ENCODE measurements at places on chromosomes 3 and 15.

DNA sequence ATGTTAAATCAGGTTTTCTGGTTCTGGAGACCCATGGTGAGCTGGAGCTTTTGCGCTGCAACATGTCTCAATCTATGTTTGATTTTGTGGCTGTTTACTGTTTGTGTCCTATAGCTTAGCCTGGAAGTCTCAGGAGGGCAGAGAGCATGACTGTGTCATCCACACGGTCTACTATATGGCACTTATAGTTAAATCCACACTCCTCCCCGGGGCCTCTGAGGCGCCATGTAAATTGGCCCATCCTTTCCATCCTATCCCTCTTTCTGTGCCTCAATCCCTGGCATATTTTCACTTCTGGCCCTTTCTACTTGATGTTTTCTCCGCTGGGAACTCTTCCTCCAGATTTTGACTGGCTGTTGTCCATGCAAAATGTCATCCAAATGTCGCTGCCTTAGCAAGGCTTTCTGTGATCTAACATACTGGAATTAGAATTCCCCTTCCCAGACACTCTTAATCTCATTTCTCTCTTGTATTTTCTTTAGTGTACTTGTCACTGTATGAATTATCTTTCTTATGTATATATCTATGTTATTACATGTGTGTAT, 560.8 kb upstream of the RGMA start:
- DNase-seq: no peak

- DNase-seq: no peak
Observed at GRCh38 chr15:79403501-79403900, 28.6 kb upstream of the MINAR1 start.

DNA sequence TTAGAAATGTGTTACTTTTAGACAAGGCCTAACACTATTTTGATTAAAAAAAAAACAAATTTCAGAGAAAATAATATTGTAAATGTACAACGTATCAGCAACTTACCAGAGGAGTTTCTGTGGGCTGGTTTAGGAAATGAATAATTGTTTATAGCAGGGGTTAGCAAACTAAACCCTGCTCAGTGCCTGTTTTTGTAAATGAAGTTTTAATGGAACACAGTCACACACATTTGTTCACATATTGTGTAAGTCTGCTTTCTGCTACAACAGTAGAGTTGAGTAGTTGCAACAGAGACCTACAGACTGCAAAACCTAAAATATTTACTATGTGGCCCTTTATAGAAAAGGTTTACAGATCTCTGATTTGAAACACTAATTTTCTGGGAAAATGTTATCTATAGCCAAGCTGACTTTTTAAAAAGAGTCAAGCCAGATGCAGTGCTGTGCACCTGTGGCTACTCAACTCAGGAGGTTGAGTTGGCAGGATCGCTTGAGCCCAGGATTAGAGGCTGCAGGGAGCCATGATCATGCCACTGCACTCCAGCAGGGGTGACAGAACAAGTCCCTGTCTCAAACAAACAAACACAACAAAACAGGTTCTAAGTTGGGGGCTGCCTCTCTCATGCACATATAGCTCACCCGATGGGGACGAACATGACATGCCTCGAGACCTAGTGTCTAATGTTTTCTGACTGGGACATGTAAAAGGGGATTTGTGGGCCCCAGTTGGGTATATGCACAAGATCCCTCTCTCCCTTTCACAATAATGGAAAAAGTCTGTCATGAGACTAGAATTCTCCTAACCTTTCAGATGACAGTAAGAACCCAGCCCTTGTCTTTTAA, 182.5 kb downstream of the TNIK start:
- no peak for DNase-seq

DNA sequence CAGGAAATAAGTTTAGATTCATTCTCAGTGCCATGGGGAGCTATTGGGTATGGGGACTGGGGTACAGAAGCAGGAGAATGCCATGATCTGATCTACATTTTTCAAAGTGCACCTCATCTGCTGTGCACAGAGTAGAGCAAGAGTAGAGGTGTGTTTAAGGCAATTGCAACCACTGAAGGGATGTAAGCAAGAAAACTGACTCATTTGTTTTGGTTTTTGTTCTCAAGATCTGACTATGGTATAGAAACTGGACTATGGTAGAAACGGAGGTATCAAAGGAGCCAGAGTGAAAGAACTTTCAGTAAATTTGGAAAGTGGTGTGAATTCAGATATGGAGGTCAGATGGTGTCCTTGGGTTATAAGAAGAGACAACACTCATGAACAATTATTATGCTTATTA, 86.2 kb upstream of the CMSS1 start:
- no peak for DNase-seq

- DNase-seq: no peak
Observed at GRCh38 chr3:5035692-5036391, 56.6 kb downstream of the BHLHE40 start.

DNA sequence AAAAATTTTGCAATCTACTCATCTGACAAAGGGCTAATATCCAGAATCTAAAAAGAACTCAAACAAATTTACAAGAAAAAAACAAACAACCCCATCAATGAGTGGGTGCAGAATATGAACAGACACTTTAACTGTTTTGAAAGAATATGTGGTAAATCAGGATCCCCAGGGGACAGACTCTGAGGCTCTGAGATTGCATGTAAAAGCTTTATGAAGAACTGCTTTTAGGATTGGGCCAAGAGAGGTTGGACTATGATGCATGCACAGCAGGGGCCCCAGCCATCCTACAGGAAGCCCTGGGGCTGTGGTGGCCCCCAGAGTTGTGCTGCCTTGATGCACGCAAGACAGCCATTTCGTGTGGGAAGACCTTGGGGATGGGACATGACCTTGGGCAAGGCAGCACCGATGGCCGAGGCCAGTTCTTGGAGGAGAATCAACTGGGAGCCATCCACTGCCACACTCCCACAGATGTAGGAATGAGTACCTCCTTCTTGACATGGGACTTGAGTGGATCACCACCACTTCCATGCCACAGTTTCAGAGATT, 298.1 kb upstream of the THBS1 start:
- DNase-seq: no peak

GRCh38 chr15:33872416-33873106, 95.7 kb upstream of the CHRM5 start:
- DNase-seq: no peak

GRCh38 chr15:69323893-69324430, 25.2 kb downstream of the PAQR5 start:
- no peak for DNase-seq

GRCh38 chr15:70236341-70237086, 138.8 kb upstream of the TLE3 start:
- no peak for DNase-seq
